ENCODE measurements at places on chromosomes 13 and 19.

GRCh38 chr13:67151652-67152051, 78.5 kb downstream of the PCDH9 start:
- DNase-seq, result no peak

DNA sequence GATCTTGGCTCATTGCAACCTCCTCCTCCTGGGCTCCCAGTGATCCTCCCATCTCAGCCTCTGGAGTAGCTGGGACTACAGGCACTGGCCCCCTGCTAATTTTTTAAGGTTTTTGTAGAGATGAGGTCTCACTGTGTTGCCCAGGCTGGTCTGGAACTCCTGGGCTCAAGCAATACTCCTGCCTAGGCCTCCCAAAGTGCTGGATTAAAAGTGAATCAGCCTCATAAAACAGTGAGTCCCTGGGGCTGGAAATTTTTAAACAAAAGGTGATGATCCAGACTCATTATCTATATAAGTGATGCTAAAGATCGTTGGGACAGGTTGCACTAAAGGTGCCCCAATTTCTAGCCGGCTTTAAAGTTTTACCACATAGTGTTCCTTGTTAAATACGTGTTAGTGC, 112.7 kb downstream of the LMO7 start:
- no peak for DNase-seq

GRCh38 chr13:63024458-63024857, 1608.8 kb upstream of the PCDH20 start:
- DNase-seq, result no peak

DNA sequence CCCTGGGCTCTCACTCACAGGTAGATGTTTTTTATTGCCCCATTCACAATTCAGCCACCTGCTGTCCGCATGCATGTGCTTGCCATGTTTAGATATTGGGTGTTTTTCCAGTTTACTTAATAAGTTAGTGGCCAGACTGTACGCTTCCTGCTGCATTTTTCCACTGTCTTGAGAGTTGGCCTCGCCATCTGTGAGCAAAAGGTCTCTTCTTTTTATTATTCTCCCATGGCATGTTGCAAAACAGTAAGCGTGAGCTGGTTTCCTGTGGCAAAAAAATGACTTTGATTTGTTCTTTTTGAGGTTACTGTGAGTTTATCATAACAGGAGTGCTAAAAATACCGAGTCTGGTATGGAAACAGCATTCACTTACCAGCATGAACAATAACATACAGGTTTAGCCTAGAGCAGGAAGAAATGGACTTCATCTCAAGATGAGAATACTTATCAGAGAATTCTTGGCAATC, 46.0 kb downstream of the SAE1 start:
- DNase-seq, result no peak

- DNase-seq, result no peak
Observed at GRCh38 chr19:13881251-13881691, 4.3 kb downstream of the NANOS3 start.

- no peak for DNase-seq
Observed at GRCh38 chr13:108360139-108360538, 90.6 kb downstream of the TNFSF13B start.

DNA sequence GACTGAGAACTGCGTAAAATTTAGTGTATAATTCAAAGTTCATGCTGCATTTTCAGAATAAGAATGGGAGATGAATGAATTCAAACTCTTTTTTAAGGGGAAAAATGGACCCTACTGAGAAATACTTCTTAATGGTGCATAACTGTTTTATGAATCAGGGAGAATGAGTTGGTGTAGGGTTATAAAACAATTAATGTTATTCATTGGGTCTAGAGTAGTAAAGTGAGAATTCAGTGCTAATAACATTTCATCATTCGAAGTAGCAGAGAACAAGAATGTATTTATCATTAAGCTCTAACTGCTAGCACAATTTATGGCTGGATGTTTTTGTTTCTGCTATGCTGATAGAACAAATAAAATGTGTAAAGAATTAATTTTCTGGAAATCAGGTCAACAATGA, 310.2 kb downstream of the SLITRK5 start:
- no peak for DNase-seq

DNA sequence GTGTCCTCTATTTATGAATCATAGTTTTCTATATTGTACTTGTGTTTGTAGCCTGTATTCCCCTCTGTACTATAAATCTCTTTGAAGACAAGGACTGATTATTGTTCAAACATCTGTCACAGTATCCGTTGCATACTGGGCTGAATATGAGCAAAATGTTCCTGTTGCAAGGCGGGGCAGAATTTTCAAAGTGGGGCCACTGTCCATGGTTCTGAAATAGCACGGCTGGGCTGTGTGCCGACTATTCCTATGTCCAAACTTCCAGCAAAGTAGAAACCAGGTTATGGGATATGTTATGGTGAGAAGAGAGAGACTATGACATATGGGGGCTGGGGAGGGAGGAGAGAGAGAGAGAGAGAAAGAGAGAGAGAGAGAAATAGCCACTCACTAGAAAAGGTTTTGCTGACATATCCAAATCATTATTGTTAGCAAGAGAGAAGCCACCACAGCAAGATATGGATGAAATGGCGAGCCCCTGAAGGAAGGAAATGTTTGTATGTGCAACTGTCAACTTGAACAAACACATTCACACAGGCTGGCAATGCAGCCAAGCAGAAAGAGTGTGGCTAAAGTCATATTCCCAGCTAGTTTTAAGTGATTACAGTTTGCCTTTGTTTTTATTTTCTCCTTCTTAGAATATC, 107.0 kb upstream of the GPR12 start:
- DNase-seq, result peak; percentile 21

- DNase-seq, result no peak
Observed at GRCh38 chr19:8631425-8631819, 989 bp downstream of the NFILZ start.

- DNase-seq, result no peak
Observed at GRCh38 chr13:30097701-30098100, 209.7 kb downstream of the KATNAL1 start.

DNA sequence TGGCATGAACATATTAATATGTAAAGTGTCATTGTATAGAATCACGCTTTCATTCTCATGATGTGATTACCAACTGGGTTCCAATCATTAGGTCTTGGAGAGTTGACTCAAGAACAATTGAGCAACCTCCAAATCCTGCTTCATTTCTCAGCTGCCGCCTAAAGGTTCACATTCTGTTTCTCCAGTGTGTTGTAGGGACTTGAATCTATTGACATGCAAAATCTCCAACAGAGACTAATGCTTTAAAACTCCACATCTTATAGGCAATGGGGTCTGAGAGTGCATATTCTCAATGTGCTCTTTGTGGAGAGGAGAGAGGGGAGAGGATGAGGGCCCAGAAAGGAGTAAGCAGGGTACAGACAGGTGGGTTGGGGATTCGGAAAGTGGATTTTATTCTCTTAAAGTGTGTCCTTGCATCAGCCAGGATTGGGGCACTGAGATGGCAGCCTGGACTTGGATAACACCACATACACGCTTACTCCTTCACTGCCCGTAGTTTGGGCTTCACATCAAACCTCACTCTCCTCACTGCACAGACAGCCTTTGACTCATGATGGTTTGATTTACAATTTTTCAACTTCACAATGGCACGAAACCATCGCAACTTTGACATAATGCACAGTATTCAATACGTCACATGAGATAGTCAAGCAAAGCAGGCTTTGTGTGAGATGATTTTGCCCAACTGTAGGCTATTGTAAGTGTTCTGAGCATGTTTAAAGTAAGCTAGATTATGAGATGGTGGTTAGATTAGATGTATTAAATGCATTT, 241.3 kb upstream of the IRS2 start:
- DNase-seq, result no peak

DNA sequence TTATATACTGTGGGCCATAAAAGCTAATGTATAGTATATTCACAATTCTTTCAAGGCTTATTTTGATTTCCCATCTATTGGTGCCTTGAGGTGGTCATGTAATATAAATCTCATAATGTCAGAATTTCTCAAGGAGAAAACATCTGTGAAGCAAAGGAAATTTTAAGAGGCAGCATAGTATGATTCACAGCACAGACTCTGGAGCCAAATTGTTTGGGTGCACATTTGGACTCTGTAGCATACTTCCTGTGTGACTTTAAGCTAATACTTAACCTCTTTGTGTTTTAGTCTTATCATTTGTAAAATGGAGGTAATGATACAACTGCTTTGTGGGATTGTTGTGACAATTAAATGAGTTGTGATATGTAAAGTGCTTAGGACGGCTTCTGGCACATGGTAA, 67.6 kb downstream of the PIBF1 start:
- no peak for DNase-seq

- no peak for DNase-seq
Observed at GRCh38 chr13:67184247-67184646, 45.9 kb downstream of the PCDH9 start.

GRCh38 chr19:47745010-47745901, at the start of gene NOP53:
NOP53 (plus strand) TSS chr19:47745546; CDS start chr19:47745560, 14 bp downstream.
- peak; percentile 97 for DNase-seq

DNA sequence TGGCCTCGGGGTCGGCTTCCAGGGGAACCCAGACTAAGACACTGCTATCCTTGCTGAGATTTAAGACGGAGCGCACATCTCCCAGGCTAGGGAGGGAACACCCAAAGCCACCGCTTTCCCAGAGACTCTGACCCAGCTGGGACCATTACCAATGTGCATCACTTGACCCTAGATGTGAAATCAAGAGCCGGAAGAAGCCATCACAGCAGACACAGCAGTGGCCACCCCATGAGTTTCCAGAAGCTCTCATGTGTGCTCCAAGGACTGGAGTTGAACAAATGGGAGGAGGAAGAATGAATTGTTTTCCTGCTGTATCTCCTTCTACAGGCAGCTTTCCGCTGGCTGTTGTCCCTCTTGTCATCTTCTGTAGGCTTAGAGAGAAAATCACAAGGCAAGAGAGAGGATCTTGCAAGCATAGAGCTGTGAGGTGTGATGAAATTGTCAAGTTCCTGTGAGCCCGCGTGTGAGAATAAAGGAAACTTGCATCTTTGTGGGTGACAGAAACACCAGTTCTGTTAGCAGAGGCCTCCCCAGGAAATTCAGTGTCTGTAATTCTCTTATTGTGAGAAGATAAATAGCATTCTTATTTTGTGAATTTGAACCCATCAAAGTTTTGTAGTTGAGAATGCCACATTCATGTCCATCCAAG, 711.8 kb downstream of the UQCRFS1 start:
- DNase-seq, result no peak

- DNase-seq, result no peak
Observed at GRCh38 chr19:50563597-50563996, 4.6 kb downstream of the LRRC4B start.

- DNase-seq, result no peak
Observed at GRCh38 chr13:36559375-36559774, 114.4 kb upstream of the SERTM1 start.

DNA sequence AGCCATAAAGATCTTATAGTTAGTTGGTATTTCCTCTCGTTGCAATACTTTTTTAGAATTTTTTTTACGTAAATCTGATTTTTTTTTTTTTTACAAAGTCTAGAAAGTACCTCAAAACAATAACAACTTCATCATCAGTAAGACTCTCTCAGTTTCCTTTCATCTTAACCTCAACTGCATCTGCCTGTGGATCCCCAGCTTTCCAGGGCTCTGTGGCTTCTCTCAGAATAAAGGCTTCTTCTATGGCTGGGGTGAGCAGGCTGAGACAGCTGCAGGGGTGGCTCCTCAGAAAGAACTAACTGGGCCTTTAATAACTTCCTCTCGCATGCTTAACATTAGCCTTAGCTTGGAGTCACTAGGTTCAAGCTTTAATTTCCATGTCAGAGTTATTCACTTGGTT, 4.2 kb downstream of the ZNF506 start:
- DNase-seq, result no peak

DNA sequence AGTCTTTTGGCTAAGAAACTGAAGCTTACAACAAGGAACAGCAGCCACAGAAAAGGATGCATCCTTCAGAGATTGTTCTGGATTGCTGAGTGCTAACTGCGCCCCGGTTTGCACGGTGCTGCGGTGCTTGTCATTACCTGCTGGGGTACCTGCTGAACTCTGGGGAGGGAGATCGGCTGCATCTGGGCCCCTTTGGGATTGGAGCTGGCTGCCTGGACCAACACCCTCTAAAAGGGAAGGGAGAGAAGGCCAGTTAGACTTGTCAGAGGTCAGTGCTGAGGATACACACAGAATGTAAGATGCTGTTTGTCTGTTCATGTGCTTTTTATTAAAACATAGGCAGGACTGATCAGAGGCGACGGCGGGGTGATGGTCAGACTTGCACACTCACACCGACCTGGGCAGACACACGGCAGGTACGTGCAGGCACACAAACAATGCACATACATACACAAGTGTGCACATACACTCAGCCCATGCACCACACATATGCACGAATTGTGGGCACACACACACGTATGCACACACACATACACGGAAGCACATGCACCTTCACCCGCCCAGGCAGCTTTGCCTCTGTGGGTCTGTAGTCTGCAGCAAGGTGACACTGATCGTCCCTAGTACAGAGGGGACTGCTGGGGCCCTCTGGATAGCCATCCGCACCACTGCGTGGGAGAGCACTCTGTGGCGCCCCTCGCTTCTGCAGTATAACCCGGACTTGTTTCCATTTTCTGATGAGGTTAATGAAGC, 66.1 kb downstream of the RFX2 start:
- DNase-seq, result no peak

DNA sequence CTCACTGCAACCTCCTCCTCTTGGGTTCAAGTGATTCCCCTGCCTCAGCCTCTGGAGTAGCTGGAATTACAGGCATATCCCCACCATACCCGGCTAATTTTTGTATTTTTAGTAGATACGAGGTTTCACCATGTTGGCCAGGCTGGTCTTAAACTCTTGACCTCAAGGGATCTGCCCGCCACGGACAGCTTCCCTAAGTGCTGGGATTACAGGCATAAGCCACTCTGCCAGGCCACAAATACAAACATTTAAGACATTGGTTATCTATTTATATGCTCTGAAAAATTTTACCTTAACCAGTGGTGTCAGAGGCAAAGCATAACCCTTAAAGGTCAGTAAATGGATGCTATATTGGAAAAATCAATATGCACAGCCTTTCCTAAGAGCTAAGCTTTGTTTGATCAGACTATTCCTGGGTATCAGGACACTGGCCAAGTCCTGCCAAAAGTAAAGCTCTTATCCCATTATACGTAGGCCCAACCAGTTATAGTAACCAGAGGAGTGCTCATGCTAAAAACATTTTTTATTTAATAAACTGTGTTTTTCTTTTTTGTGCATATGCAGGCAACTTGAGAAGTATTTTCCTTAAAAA, 56.4 kb upstream of the STARD13 start:
- no peak for DNase-seq

DNA sequence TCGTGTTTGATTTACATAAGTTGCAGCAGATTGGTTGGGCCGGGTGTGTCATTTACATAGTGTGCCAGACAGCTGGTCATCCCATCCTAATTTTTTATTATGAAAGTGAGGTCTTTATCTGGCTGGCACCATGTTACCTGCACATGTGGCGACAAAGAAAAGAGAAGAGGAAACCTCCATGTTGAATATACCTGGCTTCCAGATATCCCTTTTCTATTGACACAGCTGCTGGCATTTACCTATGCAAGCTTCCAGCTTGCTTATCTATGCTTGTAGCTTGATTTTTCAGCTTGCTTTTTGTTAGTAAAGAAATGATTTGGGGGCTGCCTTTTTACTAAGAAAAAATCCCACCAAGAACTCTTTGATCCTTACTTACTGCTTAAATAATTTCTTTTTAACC, 681.3 kb upstream of the SLITRK1 start:
- peak; percentile 70 for DNase-seq

Measured in NCI-H526 (cell line).